ENCODE measurements at places on chromosomes 5 and 9.

GRCh38 chr9:131518553-131518952 is 12.5 kb downstream of the UCK1 start:
- DNase-seq = no peak

GRCh38 chr5:31736127-31736526 is 97.2 kb downstream of the PDZD2 start:
- DNase-seq = no peak

DNA sequence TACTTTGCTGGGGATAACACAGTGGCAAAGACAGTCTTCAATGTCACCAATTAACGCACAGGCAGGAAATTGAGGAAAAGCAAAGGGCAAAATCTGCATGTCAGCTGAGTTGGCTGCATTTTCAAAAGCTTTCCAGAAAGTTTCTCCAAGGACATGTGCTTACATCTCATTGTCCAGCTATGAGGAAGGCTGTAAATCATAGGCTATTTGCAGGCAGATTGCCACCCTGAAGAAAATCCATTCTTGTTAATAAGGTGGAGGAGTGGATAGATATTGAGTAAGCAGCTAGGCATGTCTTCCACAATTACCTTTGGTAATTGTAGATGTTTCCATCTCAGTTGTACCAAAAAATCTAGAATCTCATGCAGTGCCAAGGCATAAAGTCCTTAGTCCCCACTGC is 278.0 kb upstream of the NUDT12 start:
- DNase-seq = no peak

DNA sequence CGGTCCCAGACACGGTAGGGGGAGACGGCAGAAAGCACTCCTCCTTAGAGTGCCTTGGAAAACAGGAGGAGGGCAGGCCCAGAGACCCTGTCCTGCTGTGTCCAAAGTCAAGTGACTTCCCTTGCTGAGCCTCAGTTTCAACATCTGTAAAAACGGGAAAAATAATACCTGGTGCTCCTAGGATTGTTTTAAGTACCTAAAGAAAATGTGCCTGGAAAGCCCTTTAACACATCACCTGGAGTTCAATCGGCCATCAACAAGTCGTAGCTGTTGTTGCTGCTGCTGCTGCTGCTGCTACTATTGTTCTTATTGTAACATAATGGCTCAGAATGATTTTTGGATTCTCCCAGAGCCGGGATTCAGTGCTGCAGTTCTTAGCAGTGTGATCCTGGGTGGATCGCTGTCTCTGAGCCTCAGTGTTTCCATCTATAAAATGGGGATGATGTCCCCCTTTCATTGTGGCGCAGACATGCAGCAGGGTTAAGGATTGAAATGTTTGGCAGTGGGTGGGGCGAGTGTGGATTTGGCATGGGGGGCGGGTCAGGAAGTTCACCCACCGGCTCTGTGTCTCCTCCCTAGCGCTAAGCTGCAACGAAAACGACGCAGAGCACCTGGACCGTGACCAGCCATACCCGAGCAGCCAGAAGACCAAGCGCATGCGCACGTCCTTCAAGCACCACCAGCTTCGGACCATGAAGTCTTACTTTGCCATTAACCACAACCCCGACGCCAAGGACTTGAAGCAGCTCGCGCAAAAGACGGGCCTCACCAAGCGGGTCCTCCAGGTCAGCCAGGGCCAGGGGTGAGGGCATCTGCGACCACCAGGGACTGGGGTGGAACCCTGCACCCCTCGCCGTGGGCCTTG is 9.2 kb downstream of the LHX2 start:
- DNase-seq = no peak

DNA sequence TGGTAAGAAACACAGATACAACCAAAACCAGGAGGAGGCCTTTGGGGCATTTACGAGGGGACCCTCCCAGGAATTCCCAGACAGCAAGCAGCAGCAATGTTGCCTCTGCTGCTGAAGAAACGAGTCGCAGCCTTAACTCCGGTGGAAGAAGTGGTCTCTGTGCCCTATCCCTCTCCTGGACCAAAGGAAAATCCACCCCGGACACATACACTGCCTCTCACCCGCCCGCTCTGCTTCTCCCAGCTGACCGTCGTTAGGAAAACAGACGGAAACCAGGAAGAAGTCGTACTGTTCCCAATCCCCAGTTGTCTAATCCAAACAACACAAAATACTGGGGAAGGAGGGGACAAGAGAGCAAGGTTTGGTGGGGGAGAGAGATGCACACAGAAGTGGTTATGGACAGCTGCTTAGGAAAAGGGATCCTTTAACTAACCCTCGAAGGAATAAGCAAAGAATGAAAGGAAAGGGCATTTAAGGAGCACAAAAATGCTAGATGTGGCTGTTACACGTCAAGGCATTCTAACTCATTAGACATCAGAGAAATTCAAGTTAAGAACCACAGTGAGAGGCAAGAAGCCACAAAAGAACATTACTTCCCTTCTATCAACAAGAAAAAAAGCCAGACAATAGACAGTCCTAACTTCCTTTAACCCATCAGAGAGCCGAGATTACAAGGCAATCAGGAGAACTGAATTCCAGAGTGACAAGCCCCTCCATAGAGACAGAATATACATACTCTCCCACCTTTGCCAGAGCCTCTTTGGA is 71.9 kb downstream of the ACTL7B start:
- no peak for DNase-seq

- no peak for DNase-seq
These were observed 1.6 kb downstream of the IRX4 start for GRCh38 chr5:1881098-1881572.

DNA sequence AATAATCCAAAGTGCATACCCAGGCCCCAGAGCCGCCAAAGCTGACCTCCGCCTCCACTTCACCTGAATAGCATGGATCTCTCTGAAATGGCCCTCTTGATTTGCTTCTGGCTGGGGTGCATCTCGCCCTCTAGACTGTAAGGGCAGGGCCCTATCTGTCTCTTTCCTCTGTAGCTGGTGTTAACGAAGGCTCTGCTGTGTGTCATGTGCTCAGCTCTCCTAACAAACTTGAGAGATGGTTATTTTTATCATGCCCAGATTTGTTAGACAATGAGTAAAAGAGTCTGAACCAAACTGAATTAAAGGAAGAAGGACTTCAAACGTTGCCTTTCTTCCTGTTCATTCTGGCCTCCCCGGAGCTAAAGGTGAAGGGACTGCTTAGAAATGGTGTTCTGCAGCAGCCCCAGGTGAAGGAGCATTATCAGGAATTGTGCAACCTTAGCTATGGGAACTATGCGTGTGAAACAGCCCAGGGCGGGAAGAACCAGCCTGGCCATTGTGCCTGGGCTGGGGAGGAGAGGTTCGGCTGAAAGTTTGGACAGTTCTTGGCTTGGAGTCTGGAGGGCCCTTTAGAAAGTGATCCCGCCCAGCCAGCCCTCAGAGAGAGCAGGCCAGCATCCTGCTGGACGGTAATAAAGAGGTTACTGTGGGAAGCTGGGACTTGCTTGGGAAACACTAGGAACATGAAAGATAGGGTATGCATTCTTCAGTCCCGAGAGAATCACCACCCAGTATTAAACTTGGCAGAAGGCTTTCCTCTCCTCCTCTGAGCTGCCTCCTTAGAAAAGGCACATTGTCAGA is 73.5 kb downstream of the WWC1 start:
- no peak for DNase-seq

DNA sequence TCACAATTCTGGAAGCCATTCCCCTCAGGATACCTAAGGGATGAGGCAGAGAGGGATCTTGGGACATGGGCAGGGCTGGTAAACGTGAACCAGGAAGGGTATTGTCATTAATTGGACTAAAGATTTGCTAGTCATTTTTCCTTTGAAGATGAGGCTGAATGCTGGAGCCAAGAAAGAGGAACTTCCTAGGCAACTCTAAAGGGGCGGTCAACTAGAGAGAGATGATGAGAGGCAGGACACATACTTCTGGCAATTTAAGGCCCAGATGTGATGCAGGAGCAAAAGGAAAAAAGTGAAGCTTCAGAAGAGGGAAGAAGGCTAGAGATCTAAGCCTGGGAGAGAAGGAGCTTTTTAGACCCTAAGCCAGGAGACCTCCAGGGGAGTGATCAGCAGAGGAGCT is 5.6 kb downstream of the GBA2 start:
- DNase-seq = no peak

DNA sequence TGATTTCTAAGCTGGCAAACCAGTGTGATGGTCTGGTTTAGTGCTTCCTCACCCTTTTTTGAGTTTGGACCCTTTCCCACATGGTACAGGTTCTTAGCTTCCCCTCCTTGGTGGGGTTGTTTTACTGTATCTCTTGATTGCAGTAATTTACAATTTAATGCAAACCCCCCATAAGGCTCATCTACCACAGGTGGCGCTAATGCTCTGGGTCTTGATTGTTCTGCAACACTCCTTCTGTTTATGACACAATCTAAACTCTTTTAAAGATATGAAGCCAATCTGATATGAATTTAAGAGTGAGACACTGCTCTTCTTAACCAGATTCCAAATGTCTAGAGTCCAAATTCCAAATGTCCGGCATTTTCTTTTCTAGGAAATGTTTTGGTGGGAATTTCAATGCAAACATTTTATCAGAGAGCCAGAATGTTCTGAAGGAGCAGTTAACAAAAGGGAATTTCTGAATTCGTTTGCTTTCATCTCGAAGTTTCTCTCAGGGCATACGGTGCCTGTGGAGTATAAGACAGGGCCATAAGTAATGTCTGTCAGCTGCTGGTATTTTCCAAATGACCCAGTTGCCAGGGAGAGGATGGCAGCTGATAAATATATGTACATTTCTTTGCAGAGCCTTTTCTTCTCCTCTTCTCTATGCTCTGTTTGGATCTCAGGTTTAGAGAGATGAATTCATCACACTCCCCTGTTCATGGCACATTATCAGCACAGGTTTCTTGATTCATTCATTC is 246.8 kb downstream of the ARHGAP26 start:
- DNase-seq = no peak

- no peak for DNase-seq
These were observed 141.6 kb downstream of the INSYN2B start for GRCh38 chr5:169838688-169839087.

- DNase-seq = no peak
These were observed 33.1 kb downstream of the NSUN2 start for GRCh38 chr5:6599739-6600138.

DNA sequence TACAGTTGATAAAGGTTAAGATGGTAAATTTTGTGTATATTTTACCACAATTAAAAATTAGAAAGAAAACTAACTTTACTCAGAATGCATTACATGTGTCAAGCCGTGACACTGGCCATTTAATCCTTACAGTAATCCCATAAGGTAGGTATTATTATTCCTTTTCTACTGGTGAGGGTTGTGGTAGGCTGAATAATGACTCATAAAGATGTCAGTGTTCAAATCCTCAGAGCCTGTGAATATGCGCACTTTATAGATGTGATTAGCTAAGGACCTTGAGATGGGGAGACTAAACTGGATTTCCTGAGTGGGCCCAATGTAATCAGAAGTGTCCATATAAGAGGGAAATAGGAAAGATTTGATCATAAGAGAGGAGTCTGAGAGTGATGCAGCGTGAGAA is 288.1 kb downstream of the TMEM167A start:
- DNase-seq = no peak

DNA sequence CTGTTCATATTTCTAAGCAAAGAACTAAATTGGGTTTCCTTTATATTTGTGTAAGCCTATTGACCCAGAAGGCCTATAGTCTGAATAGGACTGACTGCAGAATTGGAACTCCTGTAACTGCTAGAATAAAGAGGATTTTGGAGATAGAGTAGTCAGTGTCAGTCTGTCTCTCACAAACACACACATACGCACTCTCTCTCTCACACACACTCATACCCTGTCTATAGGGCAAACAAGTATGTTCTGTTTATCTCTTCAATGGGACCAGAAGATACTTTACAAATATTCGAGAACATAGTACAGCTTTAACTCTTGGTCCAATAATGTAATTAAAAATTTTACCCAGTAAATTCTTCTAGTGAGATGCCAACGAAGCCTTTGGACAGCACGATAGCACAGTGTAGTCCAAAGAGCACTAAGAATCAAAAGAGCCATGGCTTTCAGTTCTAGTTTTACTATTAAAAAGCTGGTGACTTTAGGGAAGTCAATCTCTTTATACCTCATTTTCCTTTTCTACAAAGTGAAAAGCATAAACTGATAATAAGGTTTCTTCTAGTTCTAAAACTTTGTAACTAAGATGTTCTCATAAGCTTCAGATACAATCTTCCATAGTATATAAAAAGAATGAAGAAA is 19.3 kb downstream of the ABHD17B start:
- DNase-seq = no peak

DNA sequence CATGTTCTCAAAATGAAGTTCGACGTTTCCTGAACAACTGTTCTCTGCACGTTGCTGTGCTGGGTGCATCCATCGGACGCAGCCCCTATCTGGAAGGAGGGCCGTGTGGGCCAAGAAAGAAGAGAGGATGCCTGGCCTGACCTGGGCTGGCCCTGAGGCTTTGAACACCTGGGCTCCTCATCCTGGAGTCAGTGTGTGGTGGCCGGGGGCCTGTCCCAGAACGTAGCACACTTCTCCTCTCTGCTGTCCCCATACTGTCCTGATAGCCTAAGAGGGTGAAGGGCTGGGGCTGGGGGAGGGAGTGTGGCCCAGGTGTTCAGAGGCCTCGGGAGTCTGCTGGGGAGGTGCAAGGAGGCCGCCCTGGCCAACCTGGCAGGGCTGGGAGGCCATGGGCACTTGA is 21.5 kb downstream of the COL5A1 start:
- DNase-seq = no peak

DNA sequence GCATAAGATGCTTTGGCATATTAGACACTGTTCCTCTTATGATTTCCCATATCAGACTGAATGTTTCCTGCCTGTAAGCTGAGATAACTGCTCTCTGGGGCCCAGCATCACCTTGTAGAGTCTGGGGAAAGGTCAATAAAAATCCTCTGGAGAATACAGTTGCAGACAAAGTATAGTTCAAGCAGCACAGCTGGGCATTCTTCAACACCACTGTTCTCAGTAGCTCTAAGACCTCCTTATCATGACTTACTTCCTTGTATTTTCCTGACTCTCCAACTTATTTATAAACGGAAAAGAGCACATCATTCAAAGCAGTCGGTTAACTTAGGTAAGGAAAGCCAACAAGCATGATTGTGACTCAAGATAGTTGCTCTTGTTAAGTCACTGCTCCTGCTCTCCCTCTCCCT is 208.7 kb upstream of the RASEF start:
- no peak for DNase-seq

DNA sequence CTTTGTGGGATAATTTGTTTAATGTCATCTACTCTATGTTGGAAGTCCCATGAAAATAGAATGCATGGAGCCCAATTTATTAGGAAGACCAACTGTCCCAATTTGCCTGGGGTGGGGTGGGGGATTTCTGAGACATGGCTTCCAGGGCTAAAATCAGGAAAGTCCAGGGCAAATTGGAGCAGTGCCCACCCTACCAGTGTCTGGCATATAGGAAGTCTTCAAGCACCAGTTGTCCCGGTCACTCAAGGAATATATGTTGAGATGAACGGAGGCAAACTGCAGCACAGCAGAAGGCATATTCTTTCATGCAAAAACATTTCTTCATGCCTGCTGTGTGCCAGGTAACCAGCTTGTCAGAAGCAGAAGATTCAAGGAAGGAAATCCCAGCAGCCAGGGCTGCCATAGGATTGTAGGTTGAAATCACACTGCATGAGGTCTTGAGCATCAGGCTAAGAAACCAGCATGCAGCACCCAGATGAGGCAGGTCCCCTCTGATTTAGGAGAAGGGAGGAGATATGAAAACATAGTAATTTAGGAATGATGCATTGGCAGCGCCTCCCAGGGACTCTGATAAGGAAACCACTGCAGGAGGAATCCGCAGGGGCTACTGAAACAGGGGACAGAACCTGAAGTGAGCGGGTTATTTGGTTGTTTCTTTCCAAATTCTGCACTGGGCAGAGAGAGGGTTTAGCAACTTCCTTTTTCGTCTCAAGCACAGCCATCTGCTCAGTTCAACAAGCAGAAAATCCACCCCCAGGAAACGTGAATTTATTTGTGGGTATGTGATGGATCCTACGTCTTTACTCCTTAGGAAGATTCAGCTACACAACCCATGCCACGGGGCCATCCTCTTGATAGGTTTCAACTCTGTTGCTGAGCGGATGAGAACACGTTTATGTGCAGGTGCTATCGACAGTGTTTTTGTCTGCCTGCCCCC is 112.6 kb upstream of the CPEB4 start:
- DNase-seq = no peak

All from occipital lobe (tissue), 3 donors.